Activated CD4-positive, alpha-beta T cell treated with anti-CD3 and anti-CD28 coated beads for 1 hour (primary cell): ENCODE measurements at places on chromosomes 6 and 20.

- no peak for DNase-seq
These were observed 77.6 kb downstream of the TBC1D7 start for GRCh38 chr6:13250703-13251102.

DNA sequence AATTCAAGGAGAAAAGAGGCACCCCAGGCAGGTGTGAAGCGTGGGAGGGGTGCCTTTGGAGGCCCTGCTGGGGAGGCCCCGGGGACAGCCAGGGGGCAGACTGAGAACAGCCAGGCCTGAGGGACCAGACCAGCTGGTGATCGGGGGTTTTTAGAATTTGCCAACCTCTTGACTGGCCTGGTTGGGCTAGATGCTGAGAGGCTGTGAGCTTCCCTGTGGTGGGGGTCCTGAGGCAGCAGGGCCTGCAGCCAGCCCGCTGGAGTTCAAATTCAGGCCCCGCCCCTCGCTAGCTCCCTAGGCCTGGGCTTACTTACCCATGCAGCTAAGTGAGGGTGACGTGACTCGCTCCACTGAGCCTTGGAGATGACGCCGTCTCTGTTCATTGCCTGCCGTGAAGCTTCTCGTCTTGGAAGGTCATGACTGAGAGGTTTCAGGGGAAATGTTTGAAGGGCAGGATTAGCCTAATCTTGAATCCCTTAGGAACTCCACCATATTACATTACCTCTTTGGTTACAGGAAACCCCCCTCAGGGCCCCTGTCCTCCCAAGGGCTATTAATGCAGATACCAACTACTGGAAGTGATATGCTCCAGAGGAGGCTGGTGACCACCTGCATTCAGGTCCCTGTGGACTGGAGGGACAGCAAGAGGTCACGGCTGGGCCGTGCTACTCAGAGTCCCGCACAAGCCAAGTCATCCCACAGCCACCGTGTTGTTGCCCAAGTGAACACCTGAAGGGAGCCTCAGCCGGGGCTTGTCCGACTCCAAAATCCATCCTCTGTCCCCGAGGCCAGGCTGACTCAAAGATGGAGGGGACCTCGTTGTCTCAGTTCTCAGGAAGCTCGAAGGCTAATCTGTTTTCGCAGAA, 73.9 kb upstream of the DUSP22 start:
- no peak for DNase-seq

DNA sequence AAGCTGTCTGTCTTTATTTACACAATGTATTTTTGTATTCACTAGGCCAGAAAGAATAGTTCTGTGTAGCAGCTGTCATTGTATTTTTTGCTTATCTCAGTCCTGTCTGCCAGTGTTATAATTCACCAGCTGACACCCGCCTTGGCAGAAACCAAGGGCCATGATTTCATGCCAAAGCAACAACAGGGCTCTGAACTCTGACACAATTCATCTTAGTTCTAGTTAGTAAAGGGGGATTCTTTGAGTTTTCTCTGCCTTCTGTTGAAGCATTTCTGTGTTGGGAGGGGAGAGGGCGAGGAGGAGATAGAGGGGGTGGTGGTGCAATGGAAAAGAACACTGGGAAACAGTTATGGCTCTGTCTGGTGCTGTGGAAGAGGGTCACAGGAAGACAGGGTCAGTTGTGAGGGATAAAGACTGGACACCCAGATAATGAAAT, 684.6 kb upstream of the MARCKS start:
- no peak for DNase-seq

- no peak for DNase-seq
These were observed 1.8 kb downstream of the SNRNP48 start for GRCh38 chr6:7591770-7592169.

- DNase-seq = no peak
These were observed 20.8 kb downstream of the MOXD1 start for GRCh38 chr6:132380358-132381029.

GRCh38 chr20:235891-236290, 8.8 kb downstream of the DEFB129 start:
- DNase-seq = no peak
